Naive B cell (primary cell): ENCODE measurements at places on chromosomes 11 and 22. TPM values are rescaled to one million over a fixed set of nuclear protein-coding genes. Genes with fewer than 3 reads are reported as not detected.

The IL10RA gene
- 52.4 TPM for polyA plus RNA-seq

The CCDC157 gene
- 1.6 TPM for polyA plus RNA-seq

GRCh38 chr11:46511342-46511741 lies 82.5 kb downstream of the AMBRA1 start:
- DNase-seq, result no peak

GRCh38 chr22:48713272-48714205 lies 1114.1 kb downstream of the BRD1 start:
- no peak for DNase-seq

DNA sequence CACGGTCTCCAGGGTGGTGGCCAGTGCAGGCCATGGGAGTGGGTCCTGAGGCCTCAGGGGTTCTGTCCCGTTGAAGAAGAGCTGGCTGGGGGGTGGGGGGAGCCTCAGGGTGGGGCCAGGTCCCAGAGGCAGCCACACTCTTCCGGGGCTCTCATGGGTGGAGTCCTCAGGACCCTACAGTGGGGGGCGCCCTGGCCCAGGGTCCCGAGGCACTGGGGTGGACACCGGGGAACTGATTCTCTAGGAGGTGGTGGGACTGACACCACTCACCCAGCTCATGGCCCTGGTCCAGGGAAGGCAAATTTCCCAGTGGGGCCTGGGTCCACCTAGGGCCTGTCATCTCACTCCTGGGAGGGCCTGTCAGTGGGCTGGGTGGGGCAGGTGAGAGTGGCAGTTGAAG lies 12.8 kb downstream of the GGT5 start:
- no peak for DNase-seq

DNA sequence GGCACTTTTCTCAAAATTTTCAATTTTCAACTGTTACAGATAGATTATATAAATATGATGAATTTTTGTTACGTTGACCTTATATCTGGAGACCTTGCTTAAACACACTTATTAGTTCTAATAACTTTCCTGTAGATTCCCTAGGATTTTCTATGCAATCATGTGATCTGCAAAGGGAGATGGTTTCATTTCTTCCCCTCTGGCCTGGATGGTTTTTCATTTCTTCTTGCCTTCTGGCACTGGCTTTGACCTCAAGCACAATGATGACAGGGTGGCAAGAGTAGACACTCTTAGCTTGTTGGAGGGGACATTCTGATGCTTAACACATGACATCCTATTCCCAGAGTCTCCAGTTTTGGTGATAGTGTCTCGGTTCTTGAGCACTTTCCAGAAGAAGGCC lies 75.9 kb downstream of the DGCR2 start:
- DNase-seq, result no peak

DNA sequence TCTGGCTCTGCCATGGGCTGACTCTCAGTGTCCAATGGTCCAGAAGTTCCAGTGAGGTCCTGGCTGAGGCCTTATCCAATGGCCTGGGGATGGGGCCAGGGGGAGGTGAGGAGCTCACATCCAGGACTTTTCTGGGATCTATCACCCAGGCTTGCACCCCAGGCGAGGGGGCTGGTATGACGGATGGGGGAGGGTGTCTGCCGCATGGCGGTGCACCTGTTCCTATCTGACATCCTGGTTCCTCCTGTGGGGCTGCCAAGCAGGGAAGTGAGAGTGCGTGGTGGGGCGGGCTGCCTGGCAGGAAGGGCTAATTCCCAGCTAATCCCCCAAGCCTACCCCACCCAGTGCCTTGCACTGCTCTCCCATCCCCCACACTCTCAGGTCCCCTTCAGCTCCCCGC lies 102.1 kb downstream of the NECTIN1 start:
- no peak for DNase-seq

- no peak for DNase-seq
Measured at GRCh38 chr11:46265764-46266163, 11.7 kb upstream of the CREB3L1 start.
